NCI-H2107 (cell line): ENCODE measurements at places on chromosomes 4 and X.

DNA sequence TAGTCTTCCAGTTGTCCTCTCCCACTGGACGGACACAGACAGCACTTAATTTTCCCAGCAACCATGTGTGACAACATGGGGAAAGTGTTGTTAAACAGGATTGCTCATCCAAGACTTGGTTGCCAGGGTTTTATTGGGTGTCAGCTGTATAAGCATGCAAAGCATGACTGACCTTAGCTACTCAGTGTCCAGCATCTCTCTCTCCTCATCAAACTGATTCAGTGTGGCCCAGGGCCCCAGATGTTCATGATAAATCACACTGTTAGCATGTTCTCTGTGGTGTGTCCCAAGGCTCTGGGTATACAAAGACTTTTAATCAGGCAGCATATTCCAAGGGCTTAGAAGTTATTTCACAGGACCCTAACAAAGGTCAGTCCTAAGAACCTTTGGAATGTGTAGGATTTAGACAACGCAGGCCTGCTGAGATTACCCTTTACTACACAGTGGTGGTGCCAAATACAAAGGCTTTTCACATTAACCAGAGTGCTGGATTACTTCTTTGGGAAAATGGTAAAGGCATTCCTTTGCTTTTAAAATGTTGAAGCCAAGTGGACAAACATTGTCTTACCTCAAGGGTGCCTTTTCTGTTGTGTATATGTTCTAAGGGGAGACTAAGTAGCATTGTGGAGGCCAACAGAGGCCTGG lies 213.3 kb downstream of the GLUD2 start:
- no peak for DNase-seq

- no peak for DNase-seq
Observed at GRCh38 chr4:165953181-165953580, 80.1 kb downstream of the TLL1 start.

DNA sequence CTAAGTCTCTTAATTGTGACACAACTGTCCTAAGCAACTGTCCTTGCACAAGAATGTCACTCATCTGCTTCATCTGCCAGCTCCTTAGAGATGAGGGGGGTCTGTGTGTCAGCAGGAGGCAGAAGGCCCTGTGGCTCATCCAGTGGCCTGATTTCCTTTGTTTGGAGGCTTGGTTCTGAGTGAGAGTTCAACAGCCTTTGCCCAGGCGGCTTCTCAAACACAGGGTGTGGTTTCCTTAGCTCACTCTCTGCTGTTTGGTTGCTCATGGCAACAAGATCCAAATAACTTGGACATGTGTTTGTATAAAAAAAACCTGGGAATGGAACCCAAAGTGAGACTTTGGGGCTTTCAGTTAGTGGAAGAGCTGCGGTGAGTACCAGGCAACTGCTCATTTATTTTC lies 46.6 kb downstream of the MAP7D3 start:
- no peak for DNase-seq

DNA sequence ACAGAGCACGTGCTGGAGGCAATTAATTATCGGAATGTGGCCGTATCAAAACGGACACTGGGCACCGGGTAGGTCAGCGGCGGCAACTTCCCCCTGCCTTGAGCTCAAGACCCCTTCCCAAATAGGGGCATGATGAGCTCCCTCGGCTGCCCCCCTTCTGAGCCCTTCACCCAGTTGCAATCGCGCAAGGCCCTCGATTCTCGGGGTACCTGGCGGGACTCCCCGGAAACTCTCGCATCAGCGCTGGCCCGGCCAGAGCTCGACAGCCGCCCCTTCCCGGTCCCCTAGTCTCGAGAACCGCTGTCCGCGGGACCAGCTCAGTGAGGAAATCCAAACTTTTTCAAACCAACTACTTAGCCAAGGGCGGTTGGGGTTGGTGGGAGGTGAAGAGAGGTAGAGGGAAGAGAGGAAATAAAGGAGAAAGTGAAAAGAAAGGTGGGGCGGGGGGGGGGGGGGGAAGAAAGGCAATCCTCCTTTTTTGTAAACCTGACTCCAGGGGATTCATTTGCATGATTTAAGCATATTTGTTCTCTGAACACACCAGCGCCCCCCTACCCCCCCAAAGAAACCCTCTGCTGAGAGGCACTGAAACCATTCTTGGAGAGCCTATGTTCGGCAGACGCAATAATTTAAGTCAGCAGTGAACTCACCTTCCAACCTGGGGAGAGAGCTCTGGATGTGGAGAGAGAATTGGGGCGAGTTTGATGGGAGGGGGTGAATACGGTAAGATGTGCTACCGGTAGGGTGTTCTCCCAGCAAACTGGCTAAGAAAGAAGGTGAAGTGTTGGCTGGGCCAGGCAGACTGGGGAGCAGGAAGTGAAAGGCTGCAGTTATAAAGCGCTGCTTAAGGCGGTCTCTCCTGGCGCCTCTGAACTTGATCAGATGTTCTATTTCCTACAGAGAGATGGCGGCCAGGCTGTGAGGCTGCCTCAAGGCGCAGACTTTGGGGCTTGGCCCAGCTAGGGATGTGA lies 2.0 kb upstream of the ZIC3 start:
- no peak for DNase-seq

DNA sequence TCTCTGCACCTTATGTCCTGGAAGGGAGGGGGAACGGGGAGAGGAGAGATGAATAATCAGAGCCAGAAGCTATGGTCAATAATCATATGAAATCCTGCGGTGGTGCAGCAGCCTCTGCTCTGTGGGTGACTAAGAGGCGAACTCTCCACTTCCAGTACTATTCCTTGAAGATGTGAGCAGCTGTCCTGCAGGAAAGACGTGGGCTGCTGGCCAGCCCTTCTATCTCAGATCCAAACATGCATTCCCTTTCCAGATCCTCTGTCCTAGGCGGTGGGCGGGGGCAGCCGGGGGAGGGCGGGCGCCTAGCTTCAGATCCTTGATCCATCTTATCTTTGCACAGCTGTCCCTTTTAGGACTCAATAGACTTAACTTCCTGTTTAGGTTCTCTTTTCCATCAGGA lies 34.5 kb downstream of the SPINK2 start:
- no peak for DNase-seq

DNA sequence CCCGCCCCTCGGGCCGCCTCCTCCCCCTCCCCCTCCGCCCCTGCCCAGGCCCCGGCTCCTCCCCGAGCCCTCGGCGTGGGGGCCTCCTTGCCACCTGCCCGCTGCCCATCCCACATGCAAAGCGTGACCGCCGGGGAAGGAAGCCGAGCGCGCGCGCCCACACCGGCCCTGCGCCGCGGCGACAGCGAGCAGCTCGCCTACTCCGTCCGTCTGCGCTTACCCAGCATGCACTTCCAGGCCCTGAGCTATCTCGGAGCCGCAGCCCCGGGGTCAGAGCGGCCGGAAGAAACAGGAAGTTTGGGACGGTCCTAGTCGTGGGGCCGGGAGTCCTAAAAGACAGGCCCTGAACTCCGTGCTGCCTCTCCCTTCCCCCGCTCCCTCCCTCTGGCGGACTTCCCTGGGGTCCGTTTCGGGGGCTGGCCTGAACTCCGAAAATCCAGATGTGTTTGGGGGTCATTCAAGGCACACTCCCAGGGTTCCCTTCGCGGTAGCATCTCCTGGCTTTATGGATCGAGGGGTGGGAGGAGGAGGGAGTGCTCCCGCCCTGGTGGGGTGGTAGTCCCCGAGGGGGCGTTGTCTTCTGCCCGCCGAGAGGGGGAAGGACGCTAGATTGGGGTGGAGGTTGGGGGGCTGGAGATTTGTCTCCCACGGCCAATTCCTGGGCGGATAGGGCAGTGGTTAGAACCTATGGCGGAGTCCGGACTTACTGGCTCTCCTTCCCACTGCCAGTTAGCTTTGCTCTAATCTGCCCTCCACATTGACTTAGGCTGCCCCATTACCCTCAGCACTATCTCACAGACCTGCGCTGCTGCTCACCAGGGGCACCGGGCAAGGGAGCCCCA lies 25.0 kb upstream of the BCORL1 start:
- peak; percentile 50 for DNase-seq

DNA sequence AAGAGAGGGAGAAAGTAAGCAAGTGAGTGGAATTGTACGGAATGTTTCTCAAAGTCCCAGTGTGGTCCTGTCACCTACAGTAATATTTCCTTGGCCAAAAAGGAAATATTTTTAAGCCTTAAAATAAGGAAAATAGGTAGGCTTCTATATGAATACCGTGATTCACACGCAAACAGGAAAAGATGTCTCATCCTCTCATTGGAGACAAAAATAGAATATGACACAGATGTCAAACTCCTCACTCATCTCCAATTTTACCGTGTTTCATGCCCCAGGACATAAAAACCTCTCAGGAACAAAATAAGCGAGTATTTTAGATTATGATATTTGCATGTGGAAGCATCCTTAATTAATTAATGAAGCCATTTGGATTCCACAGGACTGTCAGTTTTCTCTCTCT lies 1269.5 kb downstream of the RAPGEF2 start:
- no peak for DNase-seq

GRCh38 chrX:13697976-13698375 lies 9.0 kb downstream of the RAB9A start:
- no peak for DNase-seq

DNA sequence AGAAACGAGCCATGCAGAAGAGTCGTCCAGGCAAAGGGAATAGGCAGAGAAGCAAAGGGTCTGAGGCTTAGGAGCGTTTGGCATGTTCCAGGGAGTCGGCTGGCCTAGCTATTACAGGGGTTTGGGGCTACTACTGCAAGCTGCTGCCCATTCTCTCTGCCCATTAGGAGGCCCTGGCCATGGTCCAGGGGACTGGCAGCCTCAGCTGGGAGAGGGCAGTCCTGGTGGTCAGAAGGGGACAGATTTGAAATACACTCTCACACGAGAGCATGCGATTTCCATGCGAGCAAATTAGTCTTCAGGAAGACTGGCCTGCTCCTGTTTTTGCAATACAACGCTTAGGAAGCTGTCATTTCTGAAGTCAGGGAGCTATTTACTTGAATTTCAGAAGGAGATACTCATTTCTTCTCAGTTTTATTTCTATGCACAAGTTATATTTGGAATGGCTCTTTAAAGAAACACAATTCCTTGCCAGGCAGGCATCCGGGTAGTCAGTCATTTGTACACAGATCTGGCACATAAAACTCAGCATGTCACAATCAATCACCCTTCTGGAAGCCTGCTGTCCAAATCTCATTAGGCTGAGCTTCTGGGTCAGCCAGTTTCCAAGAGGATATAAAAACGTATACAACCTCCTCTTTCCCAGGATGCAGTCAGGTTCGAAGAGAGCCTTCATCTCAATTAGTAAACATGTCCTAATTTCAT lies 27.0 kb downstream of the PROM1 start:
- no peak for DNase-seq

GRCh38 chr4:18803781-18804180 lies 782.2 kb upstream of the LCORL start:
- no peak for DNase-seq

DNA sequence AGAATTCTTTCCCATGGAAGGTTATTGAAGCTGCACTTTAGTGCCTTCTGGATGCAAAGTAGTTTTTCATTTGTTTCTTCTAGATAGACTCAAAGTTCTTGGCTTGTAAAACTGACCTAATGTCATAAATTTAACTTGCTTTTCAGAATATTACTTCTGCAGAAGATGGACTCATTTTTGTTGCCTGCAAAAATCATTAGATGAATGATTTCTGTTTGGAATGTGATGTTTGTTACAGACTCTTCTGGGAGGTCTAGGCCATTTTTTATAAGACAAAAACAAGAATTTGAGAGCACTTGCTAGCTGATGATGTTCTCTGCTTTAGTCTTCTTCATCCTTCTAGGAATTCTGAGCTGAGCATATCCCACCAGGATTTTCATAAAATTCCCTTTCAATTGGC lies 308.6 kb upstream of the GIMD1 start:
- DNase-seq = no peak

GRCh38 chr4:185011408-185011807 lies 6.9 kb upstream of the HELT start:
- DNase-seq = no peak

- no peak for DNase-seq
Observed at GRCh38 chr4:108172231-108172752, 3.6 kb upstream of the LEF1 start.

DNA sequence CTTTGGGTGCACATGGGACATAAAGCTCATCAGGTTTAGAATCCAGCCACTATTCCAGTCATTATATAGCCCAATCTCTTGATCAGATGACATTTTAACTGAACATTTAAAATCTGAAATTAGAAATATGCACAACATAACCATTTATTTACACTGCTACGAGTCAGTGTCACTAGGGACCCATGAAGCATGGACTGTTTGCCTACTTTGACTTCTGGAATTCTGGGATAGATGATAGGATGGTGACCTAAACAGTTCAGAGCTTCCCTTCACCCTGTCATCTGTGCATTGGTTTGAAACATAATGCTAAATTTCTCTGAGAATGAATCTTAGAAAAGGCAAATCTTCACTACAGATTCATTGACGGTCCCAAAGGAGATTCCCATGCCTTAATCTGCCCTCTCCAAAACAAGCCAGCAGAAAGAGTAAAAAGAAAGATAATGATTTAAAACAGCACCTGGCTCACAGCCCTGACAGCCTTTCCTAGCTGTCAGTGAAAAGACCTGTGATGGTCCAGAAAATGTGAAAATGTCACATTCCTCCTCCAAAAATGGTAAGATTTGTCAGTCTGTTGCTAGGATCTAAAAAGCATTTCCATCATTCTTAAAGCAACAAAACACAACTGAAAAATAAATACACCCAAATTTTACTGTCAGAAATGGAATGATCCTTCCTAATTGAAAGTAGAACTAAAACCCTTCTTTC lies 18.9 kb upstream of the HERC3 start:
- no peak for DNase-seq

GRCh38 chr4:68359508-68359907 lies 9.6 kb upstream of the YTHDC1 start:
- DNase-seq = no peak

DNA sequence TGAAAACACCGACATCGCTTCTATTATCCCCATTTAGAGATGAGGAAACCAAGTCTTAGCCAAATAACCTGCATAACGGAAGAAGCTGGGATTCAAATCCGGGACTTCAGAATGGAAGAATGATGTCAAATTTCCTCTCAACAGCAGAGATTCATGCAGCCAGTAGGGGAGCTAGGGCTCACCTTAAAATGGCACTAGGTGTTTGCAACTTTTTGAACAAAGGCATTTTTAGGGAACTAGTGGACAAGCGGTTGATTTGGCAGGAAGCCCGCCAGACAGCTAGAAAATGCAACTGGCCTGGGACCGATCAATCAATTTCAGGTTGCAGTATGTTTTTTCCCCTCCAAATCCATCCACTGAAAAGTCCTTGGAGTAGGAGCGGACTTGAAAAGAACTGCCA lies 224.2 kb downstream of the PTTG2 start:
- DNase-seq = no peak

- DNase-seq = no peak
Observed at GRCh38 chr4:30724247-30724646, 4.1 kb downstream of the PCDH7 start.

- DNase-seq = no peak
Observed at GRCh38 chr4:159010563-159011260, 92.2 kb upstream of the RAPGEF2 start.

DNA sequence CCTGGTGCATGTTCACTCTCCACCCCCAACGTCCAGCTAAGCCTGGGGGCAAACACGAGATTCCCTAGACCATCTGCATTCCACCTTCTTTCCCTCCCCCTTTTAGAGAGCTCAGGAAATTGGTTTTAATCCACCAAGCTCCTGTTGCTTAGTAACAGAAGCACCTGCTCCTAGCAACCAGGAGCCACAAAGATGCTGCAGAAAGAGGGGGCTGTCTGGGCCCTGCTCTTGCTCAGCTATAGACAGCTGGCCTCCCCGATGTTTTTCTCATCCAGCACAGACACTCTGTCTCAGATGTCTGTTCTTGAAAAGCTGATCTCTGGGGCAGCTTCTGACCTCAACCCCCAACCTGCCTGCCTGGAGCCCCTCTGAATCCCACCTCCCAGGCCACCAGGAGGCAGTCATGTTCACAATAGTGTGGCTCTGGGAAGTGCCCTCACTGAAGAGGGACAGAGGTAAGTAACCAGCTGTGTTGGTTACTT lies 71.5 kb downstream of the SLC16A2 start:
- DNase-seq = no peak

GRCh38 chrX:119273420-119274192 lies 37.5 kb downstream of the PGRMC1 start:
- DNase-seq = no peak
